MCF 10A (cell line): ENCODE measurements at places on chromosomes 5 and 9.

DNA sequence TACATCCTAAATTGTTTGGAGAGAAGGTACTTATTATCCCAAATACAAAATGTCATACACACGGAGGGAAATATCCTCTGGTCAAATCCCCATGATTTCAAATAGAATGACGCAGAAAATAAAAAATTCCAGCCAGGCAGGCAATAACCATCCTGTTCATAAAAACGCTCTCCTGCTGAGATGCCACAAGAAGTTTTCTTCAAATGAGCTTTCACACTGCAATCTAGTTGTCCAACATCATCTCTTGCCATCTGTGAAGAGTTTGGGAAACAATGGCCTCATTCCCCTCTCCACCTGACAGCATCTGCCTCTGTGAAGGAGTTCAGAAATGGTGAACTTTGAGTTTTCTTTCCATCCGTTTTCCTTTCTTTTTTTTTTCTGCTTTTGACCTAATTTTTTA is 83.3 kb upstream of the SLC30A5 start:
- no peak for DNase-seq

GRCh38 chr5:142911170-142911569 is 141.0 kb downstream of the ARHGAP26 start:
- DNase-seq = no peak

GRCh38 chr5:56631719-56632118 is 183.6 kb upstream of the MAP3K1 start:
- DNase-seq = no peak

DNA sequence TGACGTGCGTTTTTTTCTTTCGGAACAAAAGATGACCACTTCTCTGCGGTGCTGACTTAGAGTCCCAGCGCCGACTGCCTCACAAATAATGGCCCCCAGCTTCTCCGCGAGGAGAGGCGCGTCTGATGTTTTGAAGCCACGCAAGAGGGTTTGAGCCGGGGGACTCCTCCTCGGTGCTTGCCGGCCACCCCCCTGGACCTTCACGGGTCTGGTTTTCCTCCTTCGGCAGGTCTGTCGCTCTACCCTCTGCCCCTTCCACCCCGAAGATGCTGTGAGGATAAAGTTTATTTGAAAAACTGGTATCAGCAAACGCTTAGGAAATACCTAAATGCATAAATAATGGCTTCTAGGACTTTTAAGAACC is 584 bp downstream of the USP20 start:
- DNase-seq = peak; percentile 15

DNA sequence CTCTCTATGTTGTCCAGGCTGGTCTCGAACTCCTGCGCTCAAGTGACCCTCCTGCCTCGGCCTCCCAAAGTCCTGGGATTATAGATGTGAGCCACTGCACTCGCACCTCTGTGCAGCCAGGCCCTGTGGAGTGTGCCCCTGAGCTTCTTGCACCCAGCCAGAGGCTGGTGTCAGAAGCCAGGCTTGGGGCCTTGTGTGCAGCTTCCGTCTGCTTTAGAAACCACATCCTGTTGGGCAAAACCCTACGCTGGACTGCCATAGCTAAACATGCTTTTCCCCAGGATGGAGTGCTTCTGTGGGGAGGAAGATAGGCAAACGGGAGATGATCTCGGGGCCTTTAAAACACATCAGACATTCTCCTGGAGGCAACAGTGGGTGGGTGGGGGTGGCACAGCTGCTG is 40.1 kb downstream of the PRRT1B start:
- no peak for DNase-seq

DNA sequence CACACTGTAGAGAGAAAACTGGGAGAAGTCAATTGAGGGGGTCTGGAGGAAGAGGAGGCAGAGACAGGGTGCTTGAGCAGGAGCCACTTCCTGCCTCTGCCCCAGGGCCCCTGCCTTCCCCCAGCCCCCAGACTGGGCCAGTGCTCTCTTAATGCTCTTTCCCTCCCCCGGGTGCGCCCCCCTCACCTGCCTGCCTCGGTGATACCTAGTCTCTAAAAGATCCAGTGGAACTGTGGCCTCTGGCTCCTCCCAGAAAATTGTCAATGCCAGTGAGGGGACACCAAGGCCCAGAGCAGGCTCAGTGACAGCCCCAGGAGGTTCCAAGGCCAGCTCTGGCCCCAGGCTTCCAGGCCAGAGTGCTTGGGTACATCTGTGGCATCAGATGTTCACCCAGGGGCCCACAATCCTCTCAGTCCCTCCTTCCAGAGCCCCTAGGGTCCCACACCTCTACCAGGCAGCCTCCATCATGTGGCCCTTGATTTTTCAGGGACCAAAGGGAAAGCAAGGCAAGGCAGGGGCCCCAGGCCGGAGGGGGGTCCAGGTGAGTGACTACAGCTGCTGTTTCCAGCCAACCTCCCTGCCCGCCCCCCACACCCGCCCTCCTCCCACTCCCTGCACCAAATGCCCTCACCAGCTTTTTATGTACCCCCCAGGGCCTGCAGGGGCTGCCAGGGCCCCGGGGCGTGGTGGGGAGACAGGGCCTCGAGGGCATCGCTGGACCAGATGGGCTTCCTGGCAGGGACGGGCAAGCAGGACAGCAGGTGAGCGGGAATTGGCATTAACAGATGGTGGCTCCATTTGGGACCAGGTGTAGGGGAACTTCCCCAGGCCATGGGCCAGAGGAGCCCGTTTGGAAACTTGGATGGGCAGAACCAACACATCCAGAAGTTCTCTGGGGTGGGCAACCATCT is 33.1 kb upstream of the ORM1 start:
- DNase-seq = no peak

DNA sequence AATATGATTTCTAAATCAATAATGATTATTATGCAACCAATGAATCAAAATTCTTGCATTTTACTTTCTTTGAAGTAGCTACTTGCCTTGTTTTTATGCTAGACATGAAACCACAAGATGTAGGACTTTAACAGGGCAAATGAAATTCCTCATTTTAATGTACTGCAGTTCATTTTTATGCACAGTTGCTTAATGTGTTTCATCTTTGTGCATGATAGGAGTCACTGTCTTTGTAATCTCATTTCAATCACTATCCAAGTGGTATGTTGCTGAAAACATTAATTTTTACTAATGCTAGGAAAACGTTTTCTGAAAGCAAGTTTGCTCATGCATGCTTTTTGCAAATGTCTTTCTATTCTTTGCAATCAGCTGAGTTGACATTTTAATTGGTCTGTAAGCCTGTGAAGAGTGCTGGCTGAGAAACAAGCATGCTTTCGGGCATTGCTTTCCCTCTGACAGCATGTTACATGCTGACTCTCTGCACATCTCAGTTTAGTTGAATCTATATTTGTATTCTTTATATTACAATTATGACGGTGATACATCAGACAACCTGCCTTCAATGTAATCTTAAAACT is 535.0 kb upstream of the CDH18 start:
- no peak for DNase-seq

DNA sequence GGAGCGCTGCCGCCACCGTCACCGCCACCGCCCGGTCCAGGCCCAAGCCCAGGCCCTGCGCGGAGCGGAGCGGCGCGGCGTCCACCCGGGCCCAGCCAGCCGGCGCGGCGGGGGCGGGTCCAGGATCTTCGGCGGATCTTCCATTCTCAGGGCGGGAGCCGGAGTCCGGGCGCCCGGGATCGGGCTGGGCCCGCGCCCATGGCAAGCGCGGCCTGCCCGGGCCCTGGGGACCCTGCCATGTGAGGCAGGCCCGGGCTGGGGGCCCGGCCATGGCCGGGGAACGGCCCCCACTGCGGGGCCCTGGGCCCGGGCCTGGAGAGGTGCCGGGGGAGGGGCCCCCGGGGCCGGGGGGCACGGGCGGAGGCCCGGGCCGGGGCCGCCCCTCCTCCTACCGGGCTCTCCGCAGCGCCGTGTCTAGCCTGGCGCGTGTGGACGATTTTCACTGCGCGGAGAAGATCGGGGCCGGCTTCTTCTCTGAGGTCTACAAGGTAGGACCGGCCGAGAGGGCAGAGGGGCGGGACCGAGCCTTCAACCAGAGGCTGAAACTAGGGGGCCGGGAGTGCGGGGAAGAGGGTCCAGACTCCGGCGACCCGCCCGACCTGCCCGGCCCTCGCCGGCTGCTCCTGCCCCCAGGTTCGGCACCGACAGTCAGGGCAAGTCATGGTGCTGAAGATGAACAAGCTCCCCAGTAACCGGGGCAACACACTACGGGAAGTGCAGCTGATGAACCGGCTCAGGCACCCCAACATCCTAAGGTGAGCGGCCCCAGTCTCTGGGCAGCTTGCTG is 482 bp downstream of the TESK1 start:
- peak; percentile 11 for DNase-seq
